ENCODE measurements at places on chromosomes 2 and 18.

- no peak for DNase-seq
Measured at GRCh38 chr2:227503433-227504406, 31.8 kb downstream of the AGFG1 start.

GRCh38 chr2:184875212-184875611, 276.9 kb downstream of the ZNF804A start:
- DNase-seq: no peak

DNA sequence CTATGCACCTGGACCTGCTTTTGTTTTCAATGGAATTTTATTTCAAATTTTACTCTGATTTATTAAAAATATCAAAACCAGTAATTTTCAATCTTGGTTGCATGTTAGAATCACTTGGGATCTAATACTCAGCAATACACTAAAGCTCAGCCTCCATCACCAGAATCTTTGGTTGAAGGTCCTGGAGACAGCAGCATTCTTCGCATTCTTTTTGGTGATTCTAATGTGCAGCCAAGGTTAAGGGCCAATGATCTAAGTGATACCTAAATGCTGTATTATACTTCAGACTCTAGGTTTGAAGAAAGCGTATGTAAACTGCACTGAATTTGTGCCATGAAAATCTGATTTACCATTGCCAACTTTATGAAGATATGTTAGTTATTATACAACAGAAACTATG, 493.1 kb downstream of the XIRP2 start:
- no peak for DNase-seq

GRCh38 chr2:76288146-76288545, 577.4 kb upstream of the GCFC2 start:
- DNase-seq: no peak

DNA sequence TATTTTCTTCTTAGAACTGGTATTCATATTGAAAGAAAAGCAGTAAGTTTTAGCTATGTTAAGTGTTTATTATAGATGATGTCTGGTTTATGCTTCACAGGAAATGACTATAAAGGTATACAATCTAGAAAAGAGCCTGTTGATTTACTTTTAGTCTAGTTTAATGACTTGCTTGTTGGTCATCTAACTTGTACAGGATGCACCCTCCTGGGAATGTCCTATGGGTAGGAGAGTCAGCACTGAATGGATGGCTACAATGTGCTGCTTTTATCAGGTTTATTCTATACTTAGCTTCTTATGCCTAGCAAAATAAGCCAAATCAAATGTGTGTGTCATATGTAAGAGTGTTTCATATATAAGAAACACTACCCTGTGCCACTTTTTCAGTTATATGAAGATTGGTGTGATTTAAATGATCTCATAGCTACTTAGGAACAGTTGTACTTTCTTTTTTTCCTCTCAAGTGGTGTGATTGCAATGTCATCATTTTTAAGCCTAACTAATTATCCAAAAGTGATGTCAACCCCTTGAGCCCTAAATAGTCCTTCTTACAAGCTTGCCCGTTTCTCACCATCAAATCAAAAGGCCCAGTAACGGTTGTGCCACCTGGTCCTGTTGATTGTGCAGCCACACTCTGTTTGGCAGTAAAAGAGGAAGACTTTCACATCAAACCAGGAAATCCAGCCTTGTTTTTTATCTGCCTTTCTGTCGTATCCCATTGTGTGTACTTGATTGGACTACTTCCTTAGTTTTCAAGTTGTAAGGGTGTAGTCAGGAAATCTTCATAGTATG, 176.0 kb downstream of the DIS3L2 start:
- no peak for DNase-seq

DNA sequence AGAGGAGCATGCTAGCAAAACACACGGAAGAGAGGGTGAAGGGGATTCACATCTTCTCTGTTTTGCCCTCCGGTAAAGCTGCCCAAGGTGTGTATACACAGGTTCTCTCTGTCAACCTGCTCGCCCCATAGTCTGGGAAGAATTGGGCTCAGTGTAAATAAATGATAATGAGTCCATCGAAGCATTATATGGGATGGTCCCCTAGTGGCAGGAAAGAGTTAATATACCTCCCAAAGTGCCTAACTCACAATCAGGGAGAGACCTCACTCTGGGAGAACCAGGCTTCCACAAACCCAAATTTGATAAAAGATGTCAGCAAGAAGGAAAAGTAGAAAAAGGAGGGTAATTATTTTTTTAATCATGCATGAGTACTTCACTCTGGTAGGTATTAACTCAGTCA, 262.2 kb upstream of the ZNF521 start:
- no peak for DNase-seq
